ENCODE measurements at places on chromosomes 11 and 22. TPM values are rescaled to one million over a fixed set of nuclear protein-coding genes. Genes with fewer than 3 reads are reported as not detected.
A peak's percentile ranks its signal among the peaks of the same experiment; 100 is the strongest.

TMEM191C gene
- total RNA-seq: 0.68 TPM

SLC22A9 gene
- not detected for total RNA-seq

MYO7A gene
- total RNA-seq: 7.7 TPM

DNA sequence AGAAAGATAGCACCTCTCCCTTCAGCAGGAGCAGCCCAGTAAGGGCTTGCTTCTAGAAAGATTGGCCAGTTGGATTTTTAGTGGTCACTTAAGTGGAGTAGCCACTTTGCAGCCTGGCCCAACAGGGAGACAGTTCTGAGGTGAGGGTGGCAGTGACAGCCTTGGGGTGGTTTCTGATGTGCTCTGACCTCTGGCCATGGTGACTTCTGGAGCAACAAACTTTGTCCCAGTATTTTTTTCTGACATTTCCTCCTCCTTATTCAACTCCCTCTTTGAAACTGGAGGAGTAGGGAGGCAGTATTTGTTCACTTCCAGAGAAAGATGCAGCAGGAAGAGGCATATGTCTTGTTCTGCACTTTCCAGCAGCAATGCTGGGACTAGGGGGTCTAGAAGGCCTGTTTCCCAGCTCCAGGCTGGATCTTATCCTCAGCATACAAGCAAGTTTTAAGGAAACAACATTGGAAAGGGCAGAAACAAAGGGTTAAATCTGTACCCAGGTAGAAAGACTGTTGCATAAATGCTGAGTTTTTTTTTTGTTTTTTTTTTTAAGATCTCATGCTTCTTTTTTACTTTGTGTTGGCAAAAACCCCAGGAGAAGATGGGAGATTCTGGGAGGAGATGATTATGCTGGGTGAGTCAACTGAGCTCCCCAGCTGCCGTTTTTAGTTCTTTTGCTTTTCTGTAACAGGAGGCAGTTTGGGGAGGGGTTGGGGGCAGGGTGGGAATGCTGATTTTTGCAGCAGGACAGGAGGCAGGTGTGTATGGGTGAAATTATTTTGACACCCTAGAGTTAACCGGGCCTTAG lies 37.2 kb downstream of the RCOR2 start:
- no peak for DNase-seq

GRCh38 chr11:35887737-35888136 lies 56.1 kb upstream of the LDLRAD3 start:
- no peak for DNase-seq

DNA sequence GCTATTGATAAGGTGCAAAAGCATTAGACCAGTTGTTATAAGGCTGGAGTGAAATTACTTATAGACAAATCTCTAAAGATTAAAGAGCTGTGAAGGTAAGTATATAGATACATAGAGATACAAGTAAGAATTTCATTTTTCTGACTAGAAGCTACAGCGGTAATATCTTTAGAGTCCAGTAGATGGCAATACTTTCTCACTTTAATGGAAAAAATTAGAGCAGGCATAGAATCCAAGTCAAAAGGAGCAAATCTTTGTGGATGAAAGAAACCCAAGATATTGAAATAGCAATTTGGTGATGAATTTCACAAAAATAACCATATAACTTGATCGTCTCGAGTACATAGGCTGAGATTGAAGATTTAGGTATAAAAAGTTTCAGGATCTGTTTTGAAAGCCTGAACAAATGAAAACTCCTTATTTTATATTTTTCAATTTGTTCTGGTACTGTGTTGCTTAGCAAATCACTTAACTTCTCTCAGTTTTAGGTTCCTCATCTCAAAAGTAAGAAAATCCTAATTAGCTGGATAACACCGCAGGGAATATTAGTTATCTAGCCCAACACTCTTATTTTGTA lies 81.9 kb downstream of the UVRAG start:
- DNase-seq: peak; percentile 67

- DNase-seq: no peak
These were observed 249.3 kb downstream of the KIRREL3 start for GRCh38 chr11:126751242-126751641.

DNA sequence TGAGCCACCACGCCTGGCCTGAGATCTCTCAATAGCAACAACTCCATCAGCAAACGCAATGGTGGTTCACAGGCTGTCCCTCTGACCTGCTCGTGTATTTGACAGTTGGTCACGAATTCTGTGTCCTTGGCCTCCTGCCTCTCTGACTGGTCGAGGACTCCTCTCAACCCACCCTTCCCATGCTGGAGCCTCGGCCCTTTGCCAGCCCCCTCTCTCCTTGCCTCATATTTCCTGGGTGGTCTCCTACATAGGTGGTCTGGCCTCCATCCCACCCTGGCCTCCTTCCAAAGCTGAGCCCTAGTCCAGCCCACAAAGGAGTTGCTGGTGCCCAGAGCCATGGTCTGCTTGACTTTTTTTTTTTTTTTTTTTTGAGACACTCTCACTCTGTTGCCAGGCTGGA lies 11.4 kb upstream of the A4GALT start:
- no peak for DNase-seq

Measured in dermis blood vessel endothelial cell (primary cell).